ENCODE measurements at places on chromosomes 6 and 20. TPM values are rescaled to one million over a fixed set of nuclear protein-coding genes. Genes with fewer than 3 reads are reported as not detected.

The MAP7 gene
- 1.5 TPM for total RNA-seq

The NKX2-2 gene
- not detected for total RNA-seq

The NOTCH4 gene
- total RNA-seq, result 0.77 TPM

The PKIB gene
- 1.3 TPM for total RNA-seq

The LGSN gene
- total RNA-seq, result under 0.01 TPM

The SNX21 gene
- total RNA-seq, result 50.8 TPM

The MACROD2 gene
- 1.0 TPM for total RNA-seq

The SLC35D3 gene
- not detected for total RNA-seq

The HSP90AB1 gene
- 449 TPM for total RNA-seq

The SEMG1 gene
- not detected for total RNA-seq

The PSMB1 gene
- total RNA-seq, result 227 TPM

The NCR2 gene
- total RNA-seq, result not detected
